ENCODE measurements at places on chromosomes 5 and 9.

- no peak for DNase-seq
Observed at GRCh38 chr9:72065076-72065475, 4.7 kb upstream of the C9orf57 start.

- DNase-seq: no peak
Observed at GRCh38 chr5:154770111-154770510, 14.9 kb downstream of the LARP1 start.

GRCh38 chr5:170269579-170269978, 28.0 kb downstream of the LCP2 start:
- no peak for DNase-seq

GRCh38 chr5:122494109-122494508, 182.1 kb downstream of the SNCAIP start:
- no peak for DNase-seq

- no peak for DNase-seq
Observed at GRCh38 chr5:149855366-149855765, 89.2 kb downstream of the PDE6A start.

GRCh38 chr5:33877449-33877848, 14.3 kb downstream of the ADAMTS12 start:
- DNase-seq: no peak
